Inflammatory macrophage (primary cell): ENCODE measurements at places on chromosomes 12 and 14.
A peak's percentile ranks its signal among the peaks of the same experiment; 100 is the strongest.

GRCh38 chr12:124655048-124655697, 87.8 kb upstream of the NCOR2 start:
- DNase-seq, result no peak

DNA sequence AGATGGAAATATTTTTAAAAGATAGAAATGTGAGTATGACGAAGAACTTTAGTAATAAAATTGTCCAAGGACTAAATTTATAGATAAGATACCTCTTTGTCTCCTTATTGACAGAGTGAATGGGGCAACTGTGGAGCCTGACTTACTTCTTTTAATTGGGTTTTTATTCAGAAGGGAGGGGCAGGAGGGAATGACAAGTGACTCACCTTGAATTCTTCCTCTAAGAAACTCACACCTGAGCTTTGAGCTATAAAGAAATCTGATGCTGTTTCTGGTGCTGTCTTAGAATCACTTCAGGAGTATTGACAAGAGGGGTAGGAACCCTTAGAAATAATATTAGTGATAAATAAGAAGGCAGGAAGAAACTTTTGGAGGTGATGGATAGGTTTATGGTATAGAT, 951 bp downstream of the NR1H4 start:
- no peak for DNase-seq

GRCh38 chr12:42017051-42017450, 127.6 kb downstream of the GXYLT1 start:
- no peak for DNase-seq

DNA sequence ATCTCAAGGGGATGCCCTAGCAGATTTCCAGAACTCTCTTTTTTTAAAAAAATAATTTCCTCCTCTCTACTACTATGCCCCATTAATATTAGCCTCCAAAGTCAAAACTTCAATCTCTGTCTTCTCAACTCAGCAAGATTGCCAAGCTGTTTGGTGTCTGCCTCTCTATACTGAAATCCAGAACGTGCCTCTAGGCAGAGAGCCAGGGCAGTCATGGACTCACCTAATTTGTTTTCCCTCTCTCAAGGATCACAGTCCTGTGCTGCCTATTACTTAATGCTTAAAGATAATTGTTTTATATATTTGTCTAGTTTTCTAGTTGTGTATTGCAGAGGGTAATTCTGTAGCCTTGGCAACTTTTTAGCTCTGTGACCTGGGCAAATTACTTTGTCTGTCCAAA, 74.7 kb downstream of the E2F7 start:
- DNase-seq, result no peak

- DNase-seq, result no peak
Observed at GRCh38 chr14:99271221-99271941, 616 bp downstream of the BCL11B start.

DNA sequence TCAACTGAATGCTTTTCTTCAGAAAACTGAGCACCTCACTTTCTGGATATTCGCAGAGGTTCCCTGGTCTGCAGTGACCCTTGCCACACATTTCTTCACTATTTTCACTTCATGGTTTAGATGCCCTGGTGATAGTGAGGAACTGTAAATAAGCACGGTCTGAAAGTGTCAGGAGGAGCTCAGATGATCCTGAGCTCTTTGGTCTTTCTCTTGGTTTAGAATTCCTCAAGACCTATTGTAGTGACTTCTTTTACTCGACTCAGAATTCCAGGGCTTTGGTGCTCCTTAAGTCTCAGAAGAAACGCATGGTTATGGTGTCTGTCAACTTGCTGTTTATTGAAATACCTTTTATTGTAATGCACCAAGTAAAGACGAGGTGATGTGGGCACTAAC, 84.0 kb downstream of the SAMD4A start:
- DNase-seq, result peak; percentile 71

GRCh38 chr14:100104523-100105300, 39.5 kb downstream of the EVL start:
- DNase-seq, result no peak

GRCh38 chr14:22824711-22825359, 4.9 kb upstream of the MRPL52 start:
- DNase-seq, result no peak

- no peak for DNase-seq
Observed at GRCh38 chr12:66197495-66197921, 8.5 kb downstream of the IRAK3 start.

- DNase-seq, result no peak
Observed at GRCh38 chr12:109255377-109255776, 53.7 kb downstream of the FOXN4 start.

DNA sequence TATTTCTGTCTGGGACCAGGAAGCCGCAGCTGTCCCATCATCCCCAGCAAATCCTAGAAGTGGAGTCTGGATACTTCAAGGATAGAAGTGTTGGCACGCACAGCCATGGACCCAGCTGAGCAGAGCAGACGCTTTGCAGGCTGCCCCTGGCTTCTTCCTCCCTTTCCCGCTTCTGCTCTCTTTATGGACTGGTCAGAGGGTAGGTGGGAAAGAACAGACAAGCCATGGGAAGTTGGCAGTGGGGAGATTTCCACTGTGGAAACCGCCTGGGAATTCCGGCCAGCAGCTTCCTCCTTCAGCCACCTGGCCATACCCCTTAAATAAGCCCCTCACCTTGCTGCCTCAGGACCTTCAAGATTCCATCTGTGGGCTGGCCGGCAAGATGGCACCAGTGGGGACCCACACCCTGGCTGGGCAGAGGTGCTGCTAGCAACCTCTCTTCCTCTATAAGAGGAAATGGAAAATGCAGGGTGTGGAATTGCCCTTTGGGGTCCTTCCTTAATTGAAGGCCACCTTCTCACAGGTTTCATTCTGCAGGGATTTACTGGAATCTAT, 20.6 kb downstream of the OTUB2 start:
- no peak for DNase-seq

GRCh38 chr12:32140877-32141276, 34.2 kb downstream of the BICD1 start:
- DNase-seq, result no peak

GRCh38 chr14:86707071-86707470, 1177.1 kb downstream of the FLRT2 start:
- DNase-seq, result no peak

- DNase-seq, result no peak
Observed at GRCh38 chr12:3520168-3520567, 29.2 kb downstream of the PRMT8 start.

DNA sequence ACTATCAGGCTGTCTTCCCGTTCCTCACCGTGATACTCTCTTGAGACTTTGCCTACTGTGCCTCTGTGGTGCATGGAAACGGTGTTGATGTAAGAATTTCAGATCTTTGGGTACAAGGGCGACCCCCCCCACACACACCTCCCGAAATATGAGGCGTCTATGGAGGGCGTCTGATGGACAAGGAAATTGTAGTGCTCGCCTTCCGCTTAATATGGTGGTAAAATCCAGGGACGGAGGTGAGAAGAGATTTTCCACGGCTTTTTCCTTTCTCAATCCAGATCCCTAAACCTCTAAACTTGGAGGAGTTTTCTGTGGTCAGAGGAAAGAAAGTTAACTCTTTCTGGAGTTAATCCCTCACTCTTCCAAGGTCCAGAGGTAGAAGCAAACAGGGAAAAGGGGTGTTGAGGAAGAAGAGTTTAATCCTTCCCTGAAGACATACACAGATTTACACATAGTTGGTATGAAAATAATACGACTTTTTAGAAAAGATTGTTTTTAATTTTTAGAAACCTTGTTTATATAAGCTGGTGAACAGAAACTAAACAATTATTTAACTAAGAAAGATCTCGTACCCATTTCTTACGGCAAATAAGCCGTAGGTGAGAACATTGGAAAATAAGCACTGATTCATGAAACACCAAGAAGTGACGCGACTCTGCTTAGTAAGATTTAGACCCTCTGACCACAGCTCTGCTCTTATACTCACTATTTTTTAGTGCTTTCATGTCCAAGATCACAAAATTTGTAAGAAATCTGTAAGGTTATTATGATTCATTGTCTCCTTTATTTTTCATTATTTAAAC, 23.1 kb upstream of the RNASE12 start:
- no peak for DNase-seq

- DNase-seq, result no peak
Observed at GRCh38 chr14:97107080-97107479, 309.9 kb downstream of the VRK1 start.

DNA sequence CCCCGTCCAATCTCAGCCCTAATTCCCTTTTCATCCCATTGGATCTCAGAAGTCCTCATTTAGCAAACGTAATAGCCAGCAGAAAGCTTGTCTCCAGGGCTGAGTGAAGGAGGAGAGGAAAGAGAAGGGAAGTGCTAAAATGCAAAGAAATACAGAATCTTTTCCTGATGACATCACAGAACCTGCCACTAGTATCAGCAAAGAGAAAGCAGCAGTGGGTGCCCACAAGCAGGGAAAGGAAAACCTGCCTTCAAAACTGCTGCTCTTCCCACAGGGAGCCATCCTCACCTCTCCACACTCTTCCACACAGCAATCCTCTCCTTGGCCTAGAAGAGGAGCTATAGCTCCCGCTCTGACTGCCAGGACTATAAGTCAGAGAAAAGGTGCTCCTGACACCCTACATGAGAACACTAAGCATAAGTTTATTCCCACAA, 11.3 kb downstream of the MED13L start:
- DNase-seq, result no peak

- DNase-seq, result no peak
Observed at GRCh38 chr12:8871068-8871467, 43.2 kb upstream of the PHC1 start.

GRCh38 chr12:6426882-6427671, 17.7 kb upstream of the CD27 start:
- peak; percentile 92 for DNase-seq

DNA sequence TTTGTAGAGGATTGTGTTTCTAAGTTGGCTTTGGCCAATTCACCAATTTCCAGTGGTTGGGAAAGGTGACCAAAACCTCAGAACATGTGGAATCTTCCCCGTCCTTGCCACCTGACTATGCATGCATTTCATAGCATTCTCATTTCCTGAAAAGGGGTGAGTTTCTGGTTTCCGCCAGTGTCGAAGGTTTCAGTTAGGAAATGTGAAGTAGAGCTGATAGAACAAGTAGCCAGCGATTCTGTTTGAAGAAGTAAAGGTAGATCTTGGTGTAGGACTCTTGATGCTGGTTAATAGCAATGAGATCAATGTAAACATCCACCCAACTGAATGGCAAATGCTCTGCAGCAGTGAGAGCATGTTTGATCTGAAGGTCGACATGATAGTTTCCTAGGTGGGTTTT, 15.9 kb downstream of the SMOC1 start:
- DNase-seq, result no peak

- DNase-seq, result peak; percentile 75
Observed at GRCh38 chr12:118377884-118378470, 1.6 kb downstream of the SUDS3 start.

- DNase-seq, result peak; percentile 32
Observed at GRCh38 chr12:46983959-46984841, 95.2 kb upstream of the PCED1B start.

- no peak for DNase-seq
Observed at GRCh38 chr14:81165188-81165587, 55.6 kb downstream of the GTF2A1 start.

DNA sequence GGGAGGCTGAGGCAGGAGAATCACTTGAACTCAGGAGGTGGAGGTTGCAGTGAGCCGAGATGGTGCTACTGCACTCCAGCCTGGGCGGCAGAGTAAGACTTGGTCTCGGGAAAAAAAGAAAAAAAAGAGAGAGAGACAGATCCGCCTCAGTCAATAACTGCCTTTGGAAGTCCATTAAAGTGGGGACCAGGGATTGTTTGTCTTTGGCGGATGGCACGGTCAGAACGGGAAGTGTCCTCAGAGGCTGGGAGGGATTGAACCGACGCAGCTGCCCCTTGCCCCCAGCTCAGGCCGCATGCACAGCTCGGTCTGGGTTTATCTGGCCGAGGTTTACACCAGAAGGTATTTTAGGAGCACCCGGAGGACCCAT, 54.4 kb downstream of the TESC start:
- peak; percentile 6 for DNase-seq

DNA sequence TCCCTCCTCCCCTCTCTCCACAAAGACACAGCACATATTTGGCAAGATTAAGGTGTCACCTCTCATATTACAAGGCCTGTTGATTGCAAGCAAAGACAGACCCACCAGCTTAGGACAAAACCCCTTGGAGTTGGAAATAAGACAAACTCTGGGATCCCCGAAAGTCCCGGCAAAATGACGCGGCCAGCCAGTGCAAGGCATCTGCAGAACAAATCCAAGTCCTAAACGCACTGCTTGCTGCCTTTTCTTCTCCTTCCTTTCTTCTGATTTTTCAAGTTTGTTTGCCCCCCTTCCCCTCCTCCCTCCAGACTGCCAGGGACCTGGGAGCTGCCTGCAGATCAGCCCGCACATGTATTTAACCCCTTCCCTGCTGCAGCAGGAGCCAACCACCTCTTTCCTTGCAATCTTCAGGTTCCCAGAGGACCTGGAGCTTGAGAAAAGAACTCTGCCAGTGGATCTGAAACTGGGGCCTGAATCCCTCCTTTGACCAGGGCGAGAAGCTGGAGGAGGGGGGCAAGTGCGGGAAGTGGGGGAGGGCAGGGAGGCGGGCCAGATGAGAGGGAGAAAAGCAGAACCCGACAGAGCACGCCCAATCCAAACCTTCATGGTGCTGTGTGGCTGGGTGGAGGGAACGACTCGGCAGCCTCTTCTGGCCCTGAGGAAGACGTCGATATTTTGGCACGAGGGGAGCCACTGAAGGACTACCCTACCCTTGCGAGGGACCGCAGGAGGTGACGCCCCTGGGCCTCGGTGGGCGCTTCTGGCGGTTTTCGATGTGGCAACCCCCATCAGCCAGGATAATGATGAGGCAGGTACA, 2.0 kb upstream of the NTF3 start:
- no peak for DNase-seq

GRCh38 chr12:130357729-130358330, 20.1 kb downstream of the PIWIL1 start:
- no peak for DNase-seq
